Activated CD4-positive, alpha-beta T cell treated with anti-CD3 and anti-CD28 coated beads for 24 hours (primary cell): ENCODE measurements at places on chromosomes 5 and 9.

DNA sequence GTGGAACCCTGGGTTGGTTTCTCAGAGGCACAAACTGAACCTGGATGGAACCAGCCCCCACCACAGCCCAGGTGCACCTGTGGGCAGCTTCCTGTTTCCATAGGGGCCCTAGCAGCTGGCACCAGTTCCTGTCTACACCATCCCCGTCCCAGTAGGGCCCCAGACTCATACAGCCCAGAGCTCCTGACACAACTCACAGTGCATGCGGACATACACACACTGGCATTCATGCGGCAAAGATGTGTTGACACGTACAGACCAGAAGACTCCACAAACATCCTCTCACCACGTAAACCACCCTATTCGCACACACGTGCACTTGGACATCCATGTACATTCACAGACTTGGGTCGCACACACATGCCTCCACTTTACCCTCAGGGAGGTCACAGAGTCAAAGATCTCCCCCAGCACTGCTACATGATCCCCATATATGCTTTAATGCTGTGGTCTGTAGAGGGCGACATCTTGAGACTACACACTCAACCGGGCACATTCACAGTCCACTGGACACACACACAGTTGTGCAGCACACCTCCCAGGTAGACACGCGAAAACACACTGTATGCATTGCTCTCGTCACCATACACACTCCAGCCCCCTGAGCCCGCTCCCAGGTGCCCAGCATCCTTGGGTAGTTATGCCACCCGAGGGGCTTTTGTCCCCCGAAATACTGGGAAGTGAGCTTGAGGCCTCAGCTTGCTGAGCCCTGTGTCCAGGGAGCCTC, 22.4 kb downstream of the CXXC5 start:
- DNase-seq = no peak

- DNase-seq = no peak
These were observed 115.9 kb upstream of the GDNF start for GRCh38 chr5:37955748-37956147.

DNA sequence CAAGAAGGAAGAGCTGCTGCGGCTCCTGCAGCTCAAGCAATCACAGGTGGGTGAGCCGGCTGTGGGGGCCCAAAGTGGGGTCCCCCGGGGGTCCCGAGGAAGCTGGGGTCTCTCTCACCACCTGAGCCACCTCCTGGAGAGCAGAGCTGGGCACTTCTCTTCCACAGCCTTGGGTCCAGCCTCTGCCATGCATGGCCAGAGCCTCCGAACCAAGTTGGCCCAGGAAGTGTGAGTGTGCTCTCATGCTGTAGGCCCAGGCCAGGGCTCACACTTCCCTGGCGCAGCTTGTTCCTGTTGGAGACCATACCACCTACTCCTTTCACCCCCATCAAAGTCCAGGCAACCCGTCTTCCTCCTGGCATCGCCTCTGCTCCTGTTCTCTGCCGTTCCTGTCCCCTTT, 19.7 kb downstream of the HMCN2 start:
- DNase-seq = no peak

DNA sequence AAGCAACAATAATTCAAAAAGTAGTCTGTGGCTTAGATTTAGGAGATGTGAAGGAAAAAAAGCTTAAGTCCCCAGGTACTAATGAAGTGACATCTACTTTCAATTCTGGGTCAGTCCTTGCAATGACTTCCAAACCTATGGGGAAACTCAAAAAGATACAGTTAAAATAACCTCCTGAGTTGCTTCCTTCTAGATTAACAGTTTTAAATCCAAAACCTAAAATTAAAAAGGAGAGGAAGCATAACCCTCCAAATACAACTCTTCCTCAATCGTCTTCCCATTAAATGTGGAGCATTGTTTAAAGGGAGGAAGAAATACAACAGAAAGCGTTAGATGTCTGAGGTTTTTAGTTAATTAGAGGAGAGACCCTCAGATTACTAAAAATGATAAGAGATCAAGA, 75.7 kb downstream of the AGTPBP1 start:
- DNase-seq = no peak

- no peak for DNase-seq
These were observed 61.5 kb downstream of the SV2C start for GRCh38 chr5:76144513-76145274.

DNA sequence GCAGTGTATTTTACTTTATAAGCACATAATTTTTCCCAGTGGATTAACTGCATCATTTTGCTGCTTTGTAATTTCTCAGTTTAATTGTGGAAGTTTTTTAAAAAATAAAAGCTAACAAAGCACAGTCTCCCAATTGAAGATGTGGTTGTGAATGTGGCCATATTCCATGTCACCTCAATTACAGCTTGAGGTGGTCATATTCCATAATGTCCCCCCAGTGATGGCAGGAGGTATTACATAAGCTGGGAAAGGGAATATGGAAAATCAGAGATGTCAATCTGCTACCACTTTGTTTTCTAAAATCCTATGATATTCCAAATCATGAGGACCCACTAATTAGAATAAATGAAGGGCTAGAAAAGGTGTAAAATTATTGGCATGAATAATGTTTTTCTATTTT, 1672.0 kb upstream of the CDH9 start:
- no peak for DNase-seq

- DNase-seq = no peak
These were observed 534.4 kb downstream of the RAB3C start for GRCh38 chr5:59117320-59117719.

DNA sequence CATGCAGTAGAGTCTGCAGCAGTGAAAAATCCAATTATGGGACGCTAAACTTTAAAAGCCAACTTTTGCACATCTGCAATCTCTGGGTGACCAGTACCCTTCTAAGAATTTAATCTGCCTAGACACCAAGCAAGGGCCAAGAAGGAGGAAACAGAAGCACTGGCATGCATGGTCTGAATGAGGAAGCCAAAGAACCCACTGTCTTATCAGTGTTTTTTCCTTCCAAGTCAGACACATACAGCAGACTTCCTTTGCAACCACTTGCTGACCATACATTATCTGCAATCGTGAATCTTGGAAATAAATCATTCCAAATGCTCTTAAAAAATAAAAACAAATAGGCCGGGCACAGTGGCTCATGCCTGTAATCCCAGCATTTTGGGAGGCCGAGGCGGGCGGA, 65.9 kb downstream of the DEPDC1B start:
- no peak for DNase-seq

- no peak for DNase-seq
These were observed 95.0 kb downstream of the CFAP90 start for GRCh38 chr5:7755958-7756357.
